ENCODE measurements at places on chromosomes 7 and 10. TPM values are rescaled to one million over a fixed set of nuclear protein-coding genes. Genes with fewer than 3 reads are reported as not detected.

DNA sequence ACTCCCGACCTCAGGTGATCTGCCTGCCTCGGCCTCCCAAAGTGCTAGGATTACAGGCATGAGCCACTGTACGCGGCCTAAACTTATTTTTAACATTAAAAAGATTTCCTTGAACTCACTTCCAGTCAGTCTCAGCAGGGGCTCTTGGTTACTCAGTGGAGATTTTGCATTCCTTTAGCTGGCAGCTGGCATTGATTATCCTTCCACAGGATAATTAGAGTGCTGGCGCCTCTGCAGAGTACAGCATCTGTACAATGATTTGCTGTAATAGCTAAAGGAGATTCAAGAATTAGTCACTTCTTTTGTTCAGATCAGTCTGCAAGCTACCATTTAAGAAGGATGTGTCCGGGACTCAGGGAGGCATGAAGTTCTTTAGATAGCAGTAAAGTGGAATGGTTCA is 125.0 kb upstream of the NPY start:
- DNase-seq, result no peak
- no peak overlapping the region for H3K27ac ChIP-seq
- no peak overlapping the region for H3K4me3 ChIP-seq
- H3K27me3 ChIP-seq, result no peaks in the 10 kb centered on the region

GRCh38 chr10:102522874-102523249 is 19.1 kb downstream of the SUFU start:
- H3K27ac ChIP-seq, result no peak overlapping the region
- no peak overlapping the region for H3K4me3 ChIP-seq
- H3K4me1 ChIP-seq, result no peaks in the 10 kb centered on the region

- no peak overlapping the region for H3K4me3 ChIP-seq
- H3K4me1 ChIP-seq, result no peaks in the 10 kb centered on the region
- no peaks in the 10 kb centered on the region for H3K36me3 ChIP-seq
- no peak for DNase-seq
- H3K27ac ChIP-seq, result no peak overlapping the region
- H3K27me3 ChIP-seq, result no peaks in the 10 kb centered on the region
Observed at GRCh38 chr7:80736371-80737125, 98.1 kb downstream of the CD36 start.

DNA sequence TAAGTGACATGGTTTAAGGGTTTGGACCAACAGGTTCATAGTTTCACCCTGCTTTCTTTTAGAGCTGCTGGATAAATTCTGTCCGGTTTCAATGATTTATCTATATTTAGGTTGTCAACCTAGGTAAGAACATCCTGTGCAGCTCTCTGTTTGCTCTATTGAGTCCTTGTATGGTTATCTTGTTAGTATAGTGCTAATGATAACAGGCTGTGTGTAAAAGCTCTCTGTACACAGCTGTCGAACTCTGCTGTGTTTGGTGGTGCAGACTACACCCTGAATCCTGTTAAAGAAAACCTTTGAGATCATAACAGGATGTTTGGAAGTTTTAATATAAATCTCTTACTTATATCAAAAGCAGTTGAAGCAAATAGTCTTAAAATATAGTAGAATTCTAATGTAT is 219.2 kb downstream of the SDK1 start:
- H3K4me1 ChIP-seq, result peaks cover 20% of the 10 kb centered on the region
- no peak for DNase-seq
- H3K4me3 ChIP-seq, result no peak overlapping the region
- H3K27me3 ChIP-seq, result no peaks in the 10 kb centered on the region
- no peak overlapping the region for H3K27ac ChIP-seq

CDH23 gene
- 1.8 TPM for polyA plus RNA-seq

GRCh38 chr10:14624600-14624999 is 150.1 kb downstream of the FAM107B start:
- peaks cover 8% of the 10 kb centered on the region for H3K4me1 ChIP-seq
- no peaks in the 10 kb centered on the region for H3K27me3 ChIP-seq
- H3K27ac ChIP-seq, result no peak overlapping the region
- no peak overlapping the region for H3K4me3 ChIP-seq
- H3K36me3 ChIP-seq, result no peaks in the 10 kb centered on the region

DNA sequence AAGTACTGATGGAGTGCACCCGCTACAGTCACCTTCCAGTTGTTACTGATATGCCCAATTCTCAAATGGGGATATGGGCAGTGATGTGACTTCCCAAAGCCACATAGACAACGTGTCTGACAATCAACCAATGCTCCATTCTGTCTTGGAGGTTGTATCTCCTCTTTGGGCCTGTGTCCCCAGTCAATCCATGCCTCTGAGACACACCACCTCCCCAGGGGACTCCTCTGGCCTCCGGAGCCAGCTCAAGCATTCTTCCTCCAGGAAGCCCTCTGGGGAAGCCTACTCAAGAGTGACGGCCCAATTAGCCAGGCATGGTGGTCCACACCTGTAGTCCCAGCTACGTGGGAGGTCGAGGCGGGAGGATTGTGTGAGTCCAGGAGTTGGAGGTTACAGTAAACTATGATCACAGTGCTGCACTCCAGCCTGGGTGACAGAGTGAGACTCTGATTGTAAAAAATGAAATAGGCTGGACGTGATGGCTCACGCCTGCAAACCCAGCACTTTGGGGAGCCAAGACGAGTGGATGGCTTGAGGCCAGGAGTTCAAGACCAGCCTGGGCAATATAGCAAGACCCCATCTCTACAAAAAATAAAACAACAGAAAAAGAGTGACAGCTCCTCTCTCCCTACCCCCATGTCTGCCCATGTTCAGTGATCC is 99.5 kb upstream of the TNRC18 start:
- peak; percentile 86 for DNase-seq
- no peak overlapping the region for H3K4me3 ChIP-seq
- peak overlapping the region; percentile 100 for H3K27ac ChIP-seq
- no peaks in the 10 kb centered on the region for H3K27me3 ChIP-seq

GRCh38 chr10:47260505-47261111 is 39.4 kb upstream of the GDF10 start:
- no peak overlapping the region for H3K27ac ChIP-seq
- H3K36me3 ChIP-seq, result no peaks in the 10 kb centered on the region
- no peak overlapping the region for H3K4me3 ChIP-seq

DNA sequence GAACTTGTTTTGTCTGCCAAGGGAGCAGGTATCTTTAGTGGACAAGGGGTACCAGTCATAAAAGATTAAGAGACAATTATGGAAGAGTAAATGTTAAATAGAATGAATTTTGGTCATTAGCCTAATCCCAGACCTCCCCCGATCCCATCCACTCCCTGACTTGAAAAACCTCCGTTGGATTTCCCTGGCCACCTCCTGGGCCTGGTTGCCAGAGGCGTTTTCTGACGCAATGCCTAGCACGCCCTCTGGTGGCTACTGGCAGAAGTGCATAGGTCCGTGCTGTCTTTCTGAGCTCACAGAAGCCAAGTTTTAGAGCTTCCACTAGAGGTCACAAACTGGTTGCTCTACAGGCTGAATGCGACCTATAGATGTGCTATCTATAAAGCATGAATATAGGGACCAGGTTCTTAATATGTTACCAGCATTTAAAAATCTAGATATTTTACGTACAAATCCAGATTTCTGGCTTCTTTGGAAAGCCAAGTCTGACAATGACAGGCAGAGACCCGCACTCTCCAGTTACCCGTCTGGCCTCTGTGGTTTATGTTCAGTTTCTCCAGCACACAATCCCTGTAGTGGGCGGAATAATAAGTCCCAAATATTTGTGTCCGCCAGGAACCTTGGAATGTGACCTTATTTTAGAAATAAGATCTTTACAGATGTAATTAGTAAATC is 39.8 kb downstream of the SPOCK2 start:
- no peaks in the 10 kb centered on the region for H3K36me3 ChIP-seq
- no peaks in the 10 kb centered on the region for H3K27me3 ChIP-seq
- H3K4me1 ChIP-seq, result peaks cover 9% of the 10 kb centered on the region
- no peak overlapping the region for H3K4me3 ChIP-seq
- no peak overlapping the region for H3K27ac ChIP-seq

CPED1 gene
- polyA plus RNA-seq, result 1.2 TPM

DNA sequence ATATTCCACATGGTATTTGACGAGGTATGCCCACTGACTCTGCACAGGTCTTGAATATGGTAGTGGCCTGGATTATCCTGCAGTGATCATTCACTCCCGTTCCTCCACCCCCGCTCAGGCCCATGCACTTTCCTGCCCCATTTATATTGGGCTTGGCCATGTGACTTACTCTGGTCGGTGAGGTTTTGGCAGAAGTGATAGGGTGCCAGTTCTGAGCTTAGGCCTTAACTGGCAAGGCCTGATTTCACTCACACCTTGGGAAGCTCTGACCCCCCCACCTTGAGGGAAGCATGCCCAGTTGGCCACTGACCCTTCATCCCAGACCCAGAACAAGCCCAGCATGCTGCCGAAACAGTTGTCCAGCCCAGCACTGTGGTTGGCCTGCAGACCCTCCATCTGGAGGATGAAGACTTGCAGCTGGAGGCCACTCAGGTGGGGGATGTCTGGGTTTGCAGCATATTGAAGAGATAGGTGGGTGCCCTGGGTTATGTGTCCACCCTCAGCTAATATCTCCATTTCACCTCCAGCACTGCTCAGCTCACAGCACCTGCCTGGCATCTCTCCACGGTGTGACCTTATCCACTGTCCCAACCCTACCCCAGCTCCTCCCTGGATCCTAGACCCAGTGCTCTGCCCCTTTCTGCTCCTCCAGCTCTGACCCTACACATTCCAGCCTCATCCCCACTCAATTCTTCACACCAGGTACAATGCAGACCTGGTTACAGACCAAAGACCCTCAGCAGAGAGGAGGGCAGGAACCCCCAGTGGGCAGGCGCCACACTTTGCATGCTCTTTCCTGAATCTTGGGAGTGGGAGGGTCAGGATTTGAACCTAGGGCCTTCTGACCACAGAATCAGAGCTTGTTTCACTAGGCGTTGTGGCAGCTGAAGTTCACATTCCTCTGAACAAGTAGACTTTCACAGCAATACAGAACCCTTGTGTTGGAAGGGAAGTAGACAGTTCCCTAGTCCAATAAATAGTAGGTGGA is 138.1 kb upstream of the CHST15 start:
- H3K27me3 ChIP-seq, result no peaks in the 10 kb centered on the region
- no peak for DNase-seq
- no peak overlapping the region for H3K27ac ChIP-seq
- H3K36me3 ChIP-seq, result no peaks in the 10 kb centered on the region

CNTNAP2 gene
- 0.60 TPM for polyA plus RNA-seq

DNA sequence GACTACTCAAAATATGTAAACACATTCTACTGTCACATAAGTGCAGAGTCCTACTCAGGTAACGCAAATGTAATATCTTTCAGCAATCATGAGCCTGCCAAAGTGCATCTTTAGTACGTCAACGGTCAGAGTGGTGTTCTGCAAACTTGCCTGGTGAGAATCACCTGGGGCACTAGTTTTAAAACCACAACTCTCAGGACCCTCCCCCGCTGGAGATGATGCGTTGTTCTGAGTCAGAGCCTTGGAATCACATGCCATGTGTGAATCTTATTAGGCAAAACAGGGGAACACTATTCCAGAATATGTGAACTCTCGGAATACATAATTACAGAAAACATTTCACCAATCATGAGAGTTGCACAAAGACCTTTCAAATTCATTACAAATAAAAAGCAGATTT is 115.7 kb downstream of the TPK1 start:
- H3K4me1 ChIP-seq, result no peaks in the 10 kb centered on the region
- no peak overlapping the region for H3K27ac ChIP-seq
- H3K4me3 ChIP-seq, result no peak overlapping the region
- no peaks in the 10 kb centered on the region for H3K36me3 ChIP-seq

DNA sequence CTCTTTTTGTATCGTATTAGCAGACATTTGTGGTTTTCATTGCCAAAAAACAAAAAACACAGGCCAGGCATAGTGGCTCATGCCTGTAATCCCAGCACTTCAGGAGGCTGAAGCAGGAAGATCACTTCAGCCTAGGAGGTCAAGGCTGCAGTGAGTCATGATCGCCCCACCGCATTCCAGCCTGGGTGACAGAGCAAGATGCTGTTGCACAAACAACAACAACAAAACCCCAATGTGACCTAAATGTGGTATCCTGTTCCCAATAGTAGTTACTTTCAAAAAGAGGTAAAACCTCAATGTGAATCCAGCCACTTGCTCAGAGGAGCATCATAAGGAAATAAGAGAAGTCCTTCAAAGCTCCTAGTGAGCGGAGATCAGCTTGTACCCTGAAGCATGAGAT is 45.8 kb upstream of the SKAP2 start:
- H3K4me3 ChIP-seq, result no peak overlapping the region
- no peak for DNase-seq
- no peaks in the 10 kb centered on the region for H3K36me3 ChIP-seq

- H3K4me1 ChIP-seq, result no peaks in the 10 kb centered on the region
- H3K27ac ChIP-seq, result no peak overlapping the region
- DNase-seq, result no peak
- no peak overlapping the region for H3K4me3 ChIP-seq
- no peaks in the 10 kb centered on the region for H3K27me3 ChIP-seq
Observed at GRCh38 chr10:2278363-2278762, 541.0 kb upstream of the ADARB2 start.

CYP2E1 gene
- 0.66 TPM for polyA plus RNA-seq

- no peak for DNase-seq
- H3K27me3 ChIP-seq, result no peaks in the 10 kb centered on the region
- H3K4me3 ChIP-seq, result no peak overlapping the region
- no peaks in the 10 kb centered on the region for H3K36me3 ChIP-seq
- no peak overlapping the region for H3K27ac ChIP-seq
Observed at GRCh38 chr7:14305233-14305866, 315.9 kb upstream of the ETV1 start.

DNA sequence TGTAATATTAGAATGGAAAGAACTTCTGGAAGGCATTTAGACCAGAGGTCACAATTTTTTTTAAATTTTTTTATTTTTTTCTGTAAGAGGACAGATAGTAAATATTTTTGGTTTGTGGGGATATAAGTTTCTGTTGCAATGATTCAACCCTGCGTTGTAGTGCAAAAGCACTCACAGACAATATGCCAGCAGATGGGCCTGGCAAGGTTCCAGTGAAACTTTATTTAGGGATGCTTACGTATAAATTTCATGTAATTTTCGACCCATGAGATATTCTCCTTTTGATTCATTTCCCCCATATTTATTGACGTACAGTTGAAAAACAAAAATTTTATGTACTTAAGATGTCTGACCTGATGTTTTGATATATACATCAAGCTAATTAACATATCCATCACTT is 72.8 kb upstream of the NMT2 start:
- no peaks in the 10 kb centered on the region for H3K27me3 ChIP-seq
- no peak for DNase-seq
- no peaks in the 10 kb centered on the region for H3K36me3 ChIP-seq

PMS2 gene
- polyA plus RNA-seq, result 6.5 TPM

DNA sequence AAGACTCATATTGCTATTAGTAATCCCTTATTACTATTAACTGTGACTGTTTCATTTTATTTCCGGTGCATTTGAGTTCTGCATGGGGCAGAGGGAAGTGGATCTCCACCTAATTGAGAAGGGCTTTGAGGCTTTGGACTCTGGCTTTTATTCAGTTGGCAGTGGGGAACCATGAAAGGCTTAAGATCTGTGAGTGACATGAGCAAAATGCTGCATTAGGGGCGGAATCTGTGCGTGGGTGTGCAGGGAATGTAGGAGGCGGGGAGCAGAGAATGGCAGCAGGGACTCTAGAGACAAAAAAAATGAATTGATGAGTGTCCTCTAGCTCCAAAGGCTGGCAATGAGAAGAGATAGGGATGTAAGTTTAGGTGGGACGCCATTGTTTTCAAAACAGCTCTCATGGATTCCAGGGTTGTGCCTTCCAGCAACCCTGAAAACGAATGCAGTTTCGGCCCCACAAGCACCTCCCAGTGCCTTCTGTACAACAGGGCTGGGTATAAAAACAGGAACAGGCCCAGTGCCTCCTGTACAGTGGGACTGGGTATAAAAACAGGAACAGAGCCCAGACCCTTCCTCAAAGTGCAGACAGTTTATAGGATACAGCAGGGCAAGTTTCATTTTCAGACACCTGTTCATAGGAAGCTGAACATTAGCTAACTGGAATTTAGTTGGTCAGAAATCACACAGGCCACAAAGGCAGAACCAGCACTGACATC is 663.3 kb upstream of the FOXK1 start:
- no peak overlapping the region for H3K27ac ChIP-seq
- no peak overlapping the region for H3K4me3 ChIP-seq
- DNase-seq, result no peak
- H3K27me3 ChIP-seq, result no peaks in the 10 kb centered on the region

All from sigmoid colon (tissue), 7 donors.